ENCODE measurements at places on chromosomes 3 and 15.

DNA sequence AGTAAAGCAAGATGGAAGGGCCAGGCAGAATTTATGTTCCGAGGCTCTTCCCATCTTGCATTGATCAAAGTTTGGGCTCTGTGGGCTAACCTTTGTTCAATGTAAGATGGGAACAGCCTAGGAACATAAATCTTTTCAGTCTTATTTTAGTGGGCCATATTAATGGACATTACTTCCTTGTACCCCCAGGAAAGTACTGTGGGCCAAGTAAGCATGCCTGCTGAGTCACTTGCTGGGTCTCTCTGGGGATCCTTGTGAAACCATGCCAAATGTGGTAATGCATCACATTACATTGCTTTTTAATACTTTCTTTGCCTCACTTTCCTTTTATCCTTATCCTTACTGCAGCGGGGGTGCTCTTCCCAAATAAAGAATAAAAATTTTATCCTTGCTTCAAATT lies 349.5 kb upstream of the POU1F1 start:
- DNase-seq = no peak

GRCh38 chr3:15255215-15255614 lies 49.2 kb downstream of the CAPN7 start:
- no peak for DNase-seq

DNA sequence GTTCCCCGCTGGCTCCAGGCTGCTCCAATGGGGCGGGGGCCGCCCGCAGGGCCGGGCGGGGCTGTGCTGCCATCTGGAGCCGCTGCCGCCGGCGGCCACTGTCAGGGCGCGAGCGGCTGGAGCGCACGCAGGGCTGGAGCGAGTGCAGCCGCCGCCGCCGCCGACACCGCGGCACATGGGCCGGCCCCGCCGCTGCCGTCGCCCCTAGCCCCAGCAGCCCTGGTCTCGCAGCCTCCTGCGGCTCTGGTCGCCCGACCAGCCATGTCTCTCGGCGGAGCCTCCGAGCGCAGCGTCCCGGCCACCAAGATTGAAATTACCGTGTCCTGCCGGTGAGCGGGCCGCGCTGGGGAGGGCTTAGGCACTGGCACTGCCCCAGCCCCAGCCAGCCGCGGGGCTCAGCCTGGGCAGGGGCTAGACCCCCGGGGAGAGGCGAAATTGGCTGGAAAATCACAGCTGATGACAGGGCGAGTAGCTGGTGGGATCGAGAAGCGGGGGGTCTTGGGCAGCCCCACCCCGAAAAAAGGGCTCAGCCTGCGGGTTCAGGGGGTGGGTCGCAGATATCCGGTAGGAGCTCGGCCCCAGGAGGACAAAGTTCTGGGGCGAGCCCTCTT lies at the start of gene CPNE9:
TSS of gene CPNE9 (plus strand) at position 98 of the 611 bp plus-strand sequence. CDS start at position 262, 164 bp downstream.
- no peak for DNase-seq

- no peak for DNase-seq
Observed at GRCh38 chr3:194203482-194204041, 67.6 kb downstream of the HES1 start.

GRCh38 chr15:53506370-53506769 lies 253.1 kb downstream of the WDR72 start:
- no peak for DNase-seq

DNA sequence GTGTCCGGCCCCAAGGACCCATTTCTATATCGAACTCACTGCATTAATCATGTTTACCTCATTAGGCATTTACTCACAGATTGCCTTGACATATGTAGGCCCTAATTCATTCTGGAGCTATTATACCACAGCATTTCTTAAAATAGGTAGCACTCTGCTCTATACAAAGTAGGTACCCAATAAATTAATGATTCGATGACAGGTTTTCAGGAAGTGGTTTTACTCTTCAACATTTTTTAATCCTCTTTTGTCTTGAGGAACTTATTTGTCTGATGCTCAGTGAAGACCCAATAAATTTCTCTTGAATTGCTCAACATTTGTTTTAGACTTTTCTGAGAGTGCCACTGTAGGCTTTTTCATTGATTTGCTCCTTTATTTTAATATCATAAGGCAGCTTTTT lies 12.1 kb downstream of the TGFBR2 start:
- DNase-seq = no peak

DNA sequence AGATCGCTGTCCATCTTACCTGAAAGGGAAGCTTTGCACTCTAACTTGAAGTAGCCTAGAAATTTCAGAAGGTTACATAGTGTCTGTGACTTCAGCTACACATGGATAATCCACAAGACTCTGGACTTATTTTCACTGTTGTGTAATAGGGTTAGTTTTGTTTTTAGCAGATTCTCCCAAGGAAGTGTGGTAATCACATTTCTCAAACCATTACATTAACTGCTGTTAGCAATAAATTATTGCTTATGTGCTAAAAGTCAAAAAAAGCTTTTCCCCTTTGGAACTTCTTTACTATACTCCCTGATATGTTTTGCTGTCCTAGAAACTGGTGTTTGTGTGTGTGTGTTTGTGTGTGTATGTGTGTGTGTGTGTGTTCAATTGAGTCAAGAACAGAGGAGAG lies 351.8 kb upstream of the TPRG1 start:
- no peak for DNase-seq

DNA sequence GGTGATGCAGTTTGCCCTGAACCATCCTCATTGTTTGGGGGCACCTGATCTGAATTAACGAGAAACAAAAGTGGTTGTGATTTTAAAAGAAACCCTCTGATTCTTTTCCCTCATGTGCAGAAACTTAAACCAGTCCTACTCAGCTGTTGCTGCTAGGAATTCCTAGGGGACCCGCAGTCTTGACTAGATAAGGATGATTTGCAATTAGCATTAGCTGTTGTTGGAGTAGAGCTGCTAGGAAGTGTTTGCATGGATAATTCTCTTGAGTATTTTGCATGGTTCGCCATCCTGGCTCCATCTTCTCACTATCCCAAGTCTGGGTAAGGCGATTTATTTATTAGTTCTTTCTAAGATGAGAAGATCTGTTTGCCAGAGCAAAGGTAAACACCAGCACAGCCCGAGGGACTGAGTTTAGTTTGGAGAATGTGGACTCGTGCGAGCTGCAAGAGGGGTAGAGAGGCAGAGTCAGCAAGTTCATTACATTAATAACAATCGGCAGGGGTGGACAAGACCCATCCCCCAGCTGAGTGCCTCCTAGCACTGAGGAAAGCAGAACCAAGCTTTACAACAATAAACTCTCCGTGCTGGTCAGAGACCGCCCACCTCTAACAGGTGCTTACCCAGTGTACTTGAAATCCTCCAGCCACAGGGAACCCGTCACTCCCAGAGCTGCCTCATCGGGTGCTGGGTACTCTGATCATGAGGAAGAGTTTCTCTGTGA lies 4.1 kb downstream of the FGD5 start:
- no peak for DNase-seq

DNA sequence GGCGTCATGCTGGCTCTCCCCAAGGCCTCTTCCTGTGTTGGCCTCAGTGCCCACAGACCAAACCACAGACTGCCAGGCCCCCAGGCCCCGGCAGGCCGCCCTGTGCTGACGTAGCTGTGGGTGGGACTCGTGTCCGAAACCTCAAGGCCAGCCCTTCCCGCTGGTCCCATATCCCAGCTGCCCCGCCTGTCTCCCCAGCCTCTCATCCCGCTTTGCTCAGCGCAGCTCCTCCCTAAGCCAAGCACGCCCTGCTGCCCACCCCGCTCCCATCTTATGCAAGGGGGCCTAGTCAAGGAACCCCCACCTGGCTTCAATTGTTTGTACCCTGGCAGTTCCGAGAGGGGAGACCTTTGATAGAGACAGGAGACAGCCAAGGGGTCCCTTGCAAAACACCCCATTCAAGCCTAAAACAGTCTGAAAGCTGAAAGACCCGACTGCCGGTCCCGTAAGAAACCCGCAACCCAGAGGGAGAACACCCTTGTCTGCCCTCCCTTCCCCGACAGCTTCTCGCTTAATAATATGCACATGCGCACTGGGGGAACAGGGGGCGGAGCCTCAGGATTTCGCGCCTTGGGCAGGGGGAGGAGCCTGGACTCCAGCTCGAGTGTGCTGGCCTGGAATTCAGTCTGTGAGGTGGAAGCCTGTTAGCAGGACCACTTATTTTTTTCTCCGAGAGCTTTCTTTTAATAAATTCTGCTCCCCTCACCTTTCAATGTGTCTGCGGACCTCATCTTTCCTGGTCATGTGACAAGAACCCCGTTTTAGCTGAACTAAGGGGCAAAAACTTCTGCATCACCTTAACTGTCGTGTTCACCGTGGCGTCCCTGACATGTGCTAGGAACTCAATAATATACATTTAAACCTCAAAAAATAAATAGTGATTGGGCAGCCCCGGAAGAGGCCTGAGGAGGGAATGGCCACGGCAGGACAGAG lies 17.2 kb downstream of the TNFAIP8L3 start:
- no peak for DNase-seq

GRCh38 chr15:53046153-53046790 lies 256.1 kb upstream of the ONECUT1 start:
- no peak for DNase-seq

DNA sequence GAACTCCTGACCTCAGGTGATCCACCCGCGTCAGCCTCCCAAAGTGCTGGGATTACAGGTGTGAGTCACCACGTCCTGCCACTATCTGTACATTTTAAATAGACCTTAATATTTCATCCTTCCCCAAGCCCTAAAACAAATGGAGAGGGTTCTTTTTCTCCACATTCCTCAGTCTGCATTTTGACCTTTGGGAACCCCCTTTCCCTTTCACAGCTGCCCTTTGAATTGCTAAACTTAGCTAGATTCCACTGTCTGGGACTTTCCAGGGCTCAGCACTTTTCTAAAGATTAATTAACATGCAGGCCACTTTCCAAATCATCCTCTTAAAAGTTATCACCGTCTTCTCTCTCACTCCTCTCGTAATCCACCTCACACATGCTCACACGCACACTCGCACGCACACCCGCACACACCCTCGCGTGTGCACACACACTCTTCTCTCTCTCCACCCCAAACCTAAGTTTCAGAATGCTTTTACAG lies 124.2 kb downstream of the TMCO5A start:
- DNase-seq = no peak

DNA sequence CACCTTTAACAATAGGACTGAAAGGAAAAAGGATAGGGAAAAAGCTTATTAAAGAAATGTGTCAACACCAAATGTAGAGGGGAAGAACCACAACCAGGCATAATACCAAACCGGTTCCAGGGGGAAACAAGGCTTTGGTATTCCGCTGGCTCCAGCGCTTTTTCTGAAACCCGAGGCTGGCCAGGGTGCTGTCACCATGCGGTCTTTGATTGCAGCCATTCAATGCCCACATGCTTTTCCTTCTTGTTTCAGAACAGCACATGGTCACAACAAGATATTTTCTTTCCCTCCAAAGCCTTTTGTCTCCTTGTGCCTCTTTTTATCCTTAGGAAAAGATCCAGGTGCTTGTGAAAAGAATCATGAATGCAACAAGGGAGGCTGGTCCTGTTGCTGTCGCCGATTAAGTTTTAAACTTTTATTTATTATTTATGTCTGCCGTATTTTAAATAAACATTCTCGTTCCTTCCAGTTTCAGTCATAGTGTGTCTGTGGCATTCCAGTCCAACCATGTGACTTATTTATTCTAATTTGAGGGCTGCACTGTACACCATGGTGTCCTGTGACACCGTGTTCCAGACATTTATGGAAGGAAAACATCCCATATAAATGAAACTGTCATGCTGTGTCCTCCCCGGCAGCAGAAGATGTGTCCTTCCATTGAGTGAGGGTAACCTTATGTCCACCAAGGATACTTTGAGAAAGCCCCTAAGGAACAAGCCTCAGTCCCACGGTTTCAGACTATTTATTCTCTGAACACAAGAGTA lies 41.1 kb downstream of the CCK start:
- no peak for DNase-seq

- no peak for DNase-seq
Observed at GRCh38 chr15:58214591-58215340, 76.6 kb downstream of the AQP9 start.

- no peak for DNase-seq
Observed at GRCh38 chr3:178086144-178086825, 450.0 kb upstream of the KCNMB2 start.

GRCh38 chr3:194686816-194687637 lies 1.3 kb downstream of the FAM43A start:
- no peak for DNase-seq

- DNase-seq = no peak
Observed at GRCh38 chr3:188207941-188208515, 54.1 kb downstream of the LPP start.

- no peak for DNase-seq
Observed at GRCh38 chr3:58151637-58152036, 59.1 kb downstream of the DNASE1L3 start.

GRCh38 chr3:143234526-143234925 lies 115.0 kb downstream of the CHST2 start:
- no peak for DNase-seq

DNA sequence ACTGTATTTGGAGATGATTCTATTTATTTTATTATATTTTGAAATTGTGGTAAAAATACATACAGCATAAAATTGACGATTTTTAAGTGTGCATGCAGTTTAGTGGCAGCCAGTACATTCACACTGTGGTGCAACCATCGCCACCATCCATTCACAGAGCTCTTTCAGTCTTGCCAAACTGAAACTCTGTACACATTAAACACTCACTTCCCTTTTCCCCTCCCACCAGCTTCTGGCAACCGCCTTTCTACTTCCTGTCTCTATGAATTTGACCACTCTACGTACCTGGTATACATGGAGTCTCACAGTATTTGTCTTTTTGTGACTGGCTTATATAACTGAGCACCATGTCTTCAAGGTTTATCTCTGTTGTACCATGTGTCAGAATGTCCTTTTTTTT lies 303.3 kb upstream of the ATP10A start:
- no peak for DNase-seq

DNA sequence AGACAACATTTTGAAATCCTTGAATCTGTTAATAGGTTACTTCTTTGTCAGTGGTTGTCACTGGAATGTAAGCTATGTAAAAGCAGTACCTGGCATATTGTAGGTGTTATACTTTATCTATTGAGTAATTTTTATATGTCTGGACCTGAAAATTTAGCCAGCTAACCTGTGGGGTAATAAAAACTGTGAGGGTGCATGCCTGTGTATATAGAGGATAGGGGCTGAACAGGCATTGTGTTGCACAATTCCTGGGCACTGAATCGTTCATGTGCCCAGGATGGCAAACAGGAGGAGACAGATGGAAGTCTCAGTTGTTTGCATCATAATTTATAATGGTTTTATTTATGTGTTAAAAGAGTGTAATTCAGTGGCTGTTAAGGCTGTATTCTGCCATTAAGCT lies 67.1 kb downstream of the ARMC8 start:
- DNase-seq = no peak

DNA sequence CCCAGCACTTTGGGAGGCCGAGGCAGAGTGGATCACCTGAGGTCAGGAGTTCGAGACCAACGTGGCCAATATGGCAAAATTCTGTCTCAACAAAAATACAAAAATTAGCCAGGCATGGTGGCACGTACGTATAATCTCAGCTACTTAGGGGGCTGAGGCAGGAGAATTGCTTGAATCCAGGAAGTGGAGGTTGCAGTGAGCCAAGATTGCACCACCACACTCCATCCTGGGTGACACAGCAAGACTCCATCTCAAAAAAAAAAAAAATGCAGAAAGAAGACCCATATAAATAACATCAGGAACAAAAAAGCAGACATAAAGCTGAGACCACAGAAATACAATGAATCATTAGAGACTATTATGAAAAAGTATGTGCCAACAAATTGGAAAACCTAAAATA lies 235.2 kb upstream of the VEPH1 start:
- DNase-seq = no peak
